GM12865 (cell line): ENCODE measurements at places on chromosomes 7 and 10.

- DNase-seq: no peak
Observed at GRCh38 chr7:3733541-3734140, 432.6 kb downstream of the SDK1 start.

GRCh38 chr7:94031865-94032264 lies 27.7 kb upstream of the BET1 start:
- DNase-seq: no peak

DNA sequence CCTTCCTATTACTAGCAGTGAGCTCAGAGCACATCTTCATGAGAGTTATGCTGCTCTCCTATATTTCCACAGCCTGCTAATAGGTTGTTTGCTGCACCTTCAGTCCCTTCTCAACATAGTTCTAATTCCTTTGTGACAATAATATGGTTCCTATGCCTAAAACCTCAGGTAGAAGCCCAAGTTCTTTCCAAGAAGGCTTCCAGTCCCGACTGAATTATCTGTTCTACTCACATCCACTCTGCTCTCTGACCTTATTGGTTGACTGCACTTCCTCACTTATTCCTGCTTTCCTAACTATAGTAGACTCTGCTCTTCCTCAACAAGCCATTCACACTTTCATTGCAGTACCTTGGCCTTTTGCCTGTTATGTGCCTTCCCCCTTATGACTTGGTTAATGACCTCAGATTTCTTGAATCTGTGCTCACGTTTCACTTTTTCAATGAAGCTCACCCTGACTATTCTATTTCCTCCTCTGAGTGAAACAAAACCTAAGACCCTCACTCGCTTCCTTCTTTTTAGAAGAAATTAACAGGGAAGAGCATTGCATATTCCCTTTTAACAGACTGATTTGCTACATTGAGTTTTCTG lies 132.7 kb downstream of the MDFIC start:
- DNase-seq: no peak

- DNase-seq: no peak
Observed at GRCh38 chr10:2920637-2921036, 146.7 kb upstream of the PFKP start.

GRCh38 chr10:5942001-5942400 lies 35.3 kb downstream of the IL15RA start:
- DNase-seq: no peak

DNA sequence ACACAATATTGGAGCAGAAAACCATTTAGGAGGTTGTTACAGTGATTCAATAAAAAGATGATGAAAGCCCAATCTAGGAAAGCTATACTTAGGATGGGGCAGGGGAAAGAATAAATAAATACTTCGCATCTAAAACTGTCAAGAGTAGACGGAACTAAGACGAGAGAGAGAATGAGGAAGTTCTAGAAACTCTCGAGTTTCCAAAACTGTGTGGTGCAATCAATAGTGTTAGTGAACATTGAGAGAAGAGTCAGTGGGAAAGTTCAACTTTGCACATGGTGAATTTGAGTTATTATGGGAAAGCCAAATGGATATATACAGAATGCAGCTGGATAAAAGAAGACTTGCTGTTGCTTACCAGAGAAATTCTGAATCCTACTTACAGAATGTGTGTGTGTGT lies 133.8 kb upstream of the MEOX2 start:
- no peak for DNase-seq

- DNase-seq: no peak
Observed at GRCh38 chr7:31981874-31982390, 88.3 kb downstream of the PDE1C start.

- DNase-seq: no peak
Observed at GRCh38 chr10:3635211-3635671, 149.8 kb downstream of the KLF6 start.

GRCh38 chr10:96505150-96506136 lies 8.3 kb downstream of the TLL2 start:
- DNase-seq: peak; percentile 37

DNA sequence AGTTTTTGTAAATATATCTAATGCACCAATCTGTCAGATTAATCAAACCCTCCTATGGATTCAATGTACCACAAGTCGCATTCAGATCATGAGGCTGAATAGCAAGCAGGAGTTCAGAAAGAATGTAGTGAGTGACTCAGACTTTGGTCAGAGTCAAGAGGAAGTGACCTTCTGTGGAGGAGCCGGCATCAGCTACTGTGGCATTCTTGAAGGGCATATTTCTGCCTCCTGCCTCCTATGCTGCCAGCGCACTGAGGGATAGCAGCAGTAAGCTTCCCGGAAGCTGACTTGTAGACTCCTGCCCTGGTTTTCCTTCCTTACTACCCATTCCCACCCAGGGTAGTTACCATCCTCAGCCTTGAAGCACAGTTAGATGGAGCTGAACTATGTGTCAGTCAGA lies 867.5 kb downstream of the NRG3 start:
- DNase-seq: no peak

- no peak for DNase-seq
Observed at GRCh38 chr7:12949060-12949931, 261.9 kb downstream of the ARL4A start.

- no peak for DNase-seq
Observed at GRCh38 chr7:40799493-40800403, 664.9 kb downstream of the SUGCT start.

- DNase-seq: no peak
Observed at GRCh38 chr10:78535716-78536218, 502.1 kb downstream of the RPS24 start.

GRCh38 chr7:1238931-1239802 lies 6.5 kb downstream of the UNCX start:
- DNase-seq: no peak
